Esophagus (tissue), 2 donors: ENCODE measurements at places on chromosomes 4 and X. TPM values are rescaled to one million over a fixed set of nuclear protein-coding genes. Genes with fewer than 3 reads are reported as not detected.

Gene EXOC1L
- not detected for polyA plus RNA-seq

Gene ASB5
- polyA plus RNA-seq, result 2.1 TPM

Gene SNCA
- polyA plus RNA-seq, result 2.0 TPM

Gene TDO2
- polyA plus RNA-seq, result 0.29 TPM

Gene PSAPL1
- 0.39 TPM for polyA plus RNA-seq

Gene ASB9
- polyA plus RNA-seq, result 0.65 TPM

Gene RWDD4
- 8.6 TPM for polyA plus RNA-seq

Gene IL13RA2
- 0.08 TPM for polyA plus RNA-seq

Gene CORIN
- 0.09 TPM for polyA plus RNA-seq

Gene DCAF8L2
- polyA plus RNA-seq, result not detected

Gene UGT2B15
- 0.06 TPM for polyA plus RNA-seq

Gene RTL5
- polyA plus RNA-seq, result 1.2 TPM

Gene TIMM8A
- 9.8 TPM for polyA plus RNA-seq

Gene KCNIP4
- 0.12 TPM for polyA plus RNA-seq

Gene PLP1
- polyA plus RNA-seq, result 0.94 TPM

Gene SPINK2
- 0.41 TPM for polyA plus RNA-seq

Gene CCDC149
- 2.4 TPM for polyA plus RNA-seq

Gene AKAP4
- polyA plus RNA-seq, result not detected

Gene P2RY10
- 0.46 TPM for polyA plus RNA-seq

Gene PABPC4L
- 0.24 TPM for polyA plus RNA-seq

Gene COL4A6
- 5.9 TPM for polyA plus RNA-seq

Gene EREG
- polyA plus RNA-seq, result 5.9 TPM

Gene GAGE1
- polyA plus RNA-seq, result not detected

Gene NSUN7
- polyA plus RNA-seq, result 2.5 TPM

Gene OTC
- 0.20 TPM for polyA plus RNA-seq

Gene TLL1
- polyA plus RNA-seq, result 0.41 TPM
